ENCODE measurements at places on chromosomes 5 and 9.

GRCh38 chr9:134028076-134028475 is 2.8 kb downstream of the BRD3OS start:
- DNase-seq, result no peak

DNA sequence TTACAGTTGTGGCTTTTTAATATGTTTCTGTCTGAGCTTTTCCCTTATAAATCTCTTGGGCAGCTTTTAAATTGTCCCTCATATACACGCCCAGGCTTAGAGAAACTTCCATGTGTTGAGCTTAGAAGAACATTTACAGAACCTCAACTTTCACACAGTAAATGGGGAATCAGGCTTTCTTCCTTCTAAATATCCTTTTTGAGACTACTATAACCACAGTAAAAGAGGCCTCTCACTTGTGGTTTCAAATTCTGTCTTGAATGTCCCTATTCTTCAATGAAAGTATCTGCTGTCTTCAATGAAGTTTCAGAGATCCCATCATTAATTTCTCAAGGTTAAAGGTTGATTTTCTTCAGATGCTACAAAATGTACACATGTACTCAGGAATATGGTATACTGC is 588.6 kb upstream of the DMAC1 start:
- DNase-seq, result no peak

DNA sequence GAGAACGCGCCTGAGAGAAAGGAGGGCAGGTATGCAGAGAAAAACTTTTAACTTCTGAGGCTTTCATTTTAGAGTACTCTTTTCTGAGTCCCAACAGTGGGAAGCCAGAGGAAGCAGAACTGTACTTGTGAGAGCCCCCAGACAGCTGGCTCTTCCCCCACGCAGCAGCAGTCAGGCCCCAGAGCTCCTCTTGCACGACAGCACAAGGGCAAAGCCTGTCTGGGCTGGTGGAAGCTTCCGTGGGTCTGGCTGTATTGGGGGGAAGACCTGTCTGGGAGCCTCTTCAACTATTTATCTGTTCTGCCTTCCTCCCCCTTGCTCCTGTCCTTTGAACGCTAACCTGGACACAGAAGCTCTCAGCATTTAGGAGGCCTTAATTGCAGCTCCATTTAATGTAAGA is 68.2 kb downstream of the THBS4 start:
- DNase-seq, result no peak

DNA sequence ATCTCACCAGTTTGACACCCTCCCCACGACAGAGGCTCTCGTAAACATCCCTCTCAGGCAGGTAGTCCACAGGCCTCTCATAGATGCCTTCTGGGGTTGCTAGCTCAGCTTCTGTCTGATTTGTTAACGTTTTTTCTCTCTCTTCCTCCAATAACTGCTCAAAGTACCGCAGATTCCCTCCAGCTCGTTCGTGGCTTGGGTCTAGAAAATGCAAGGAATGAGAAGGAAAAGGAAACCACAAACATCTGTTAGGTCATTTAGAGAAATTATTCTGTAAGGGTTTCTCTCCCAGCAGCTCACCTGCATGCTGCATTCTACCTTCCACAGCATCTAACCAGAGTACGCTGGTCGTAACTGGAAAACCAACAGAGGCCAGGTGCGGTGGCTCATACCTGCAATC is 18.5 kb downstream of the P4HA2 start:
- DNase-seq, result no peak

- no peak for DNase-seq
These were observed 21.3 kb downstream of the TLR4 start for GRCh38 chr9:117725426-117725887.

DNA sequence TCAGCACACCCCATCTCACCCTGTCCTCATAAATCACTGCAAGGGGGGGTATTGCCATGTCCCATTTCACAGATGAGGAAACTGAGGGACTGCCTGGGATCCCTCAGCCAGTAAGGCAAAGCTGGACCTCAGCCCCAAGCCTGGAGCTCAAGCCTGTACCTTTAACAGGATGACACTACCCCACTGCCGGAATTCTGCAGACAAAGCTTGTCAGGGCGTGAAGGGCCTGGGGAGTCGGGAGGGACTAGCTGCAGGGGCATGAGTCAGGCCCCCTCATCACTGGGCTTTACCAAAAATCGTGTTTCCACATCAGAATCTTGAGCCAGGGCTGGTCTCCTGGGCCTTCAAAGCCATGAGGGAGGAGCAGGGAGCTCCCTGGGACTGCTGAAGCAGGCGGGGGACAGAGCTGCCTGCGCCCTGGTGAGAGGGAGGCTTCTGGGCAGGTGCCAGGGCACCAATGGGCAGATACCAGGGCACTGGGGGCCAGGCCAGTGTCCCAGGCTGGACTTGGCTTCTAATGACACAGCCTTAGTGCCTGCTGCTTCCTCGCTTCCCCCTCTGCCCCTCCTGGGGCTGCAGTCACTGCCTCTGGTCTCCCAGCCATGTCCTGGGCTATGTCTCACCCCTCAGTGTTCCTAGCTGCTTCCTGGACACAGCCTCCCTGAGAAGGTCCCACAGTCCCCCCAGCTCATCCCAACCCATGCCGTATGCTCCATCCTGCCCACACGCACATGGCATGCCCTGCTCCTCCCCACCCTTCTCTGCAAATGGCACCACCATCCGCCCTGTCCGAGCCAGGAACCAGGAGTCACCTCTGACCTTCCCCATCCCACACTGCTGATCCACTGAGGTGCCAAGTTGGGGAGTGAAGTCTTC is 80.7 kb downstream of the LMX1B start:
- no peak for DNase-seq

- DNase-seq, result no peak
These were observed 137.1 kb upstream of the BASP1 start for GRCh38 chr5:17080361-17080760.

DNA sequence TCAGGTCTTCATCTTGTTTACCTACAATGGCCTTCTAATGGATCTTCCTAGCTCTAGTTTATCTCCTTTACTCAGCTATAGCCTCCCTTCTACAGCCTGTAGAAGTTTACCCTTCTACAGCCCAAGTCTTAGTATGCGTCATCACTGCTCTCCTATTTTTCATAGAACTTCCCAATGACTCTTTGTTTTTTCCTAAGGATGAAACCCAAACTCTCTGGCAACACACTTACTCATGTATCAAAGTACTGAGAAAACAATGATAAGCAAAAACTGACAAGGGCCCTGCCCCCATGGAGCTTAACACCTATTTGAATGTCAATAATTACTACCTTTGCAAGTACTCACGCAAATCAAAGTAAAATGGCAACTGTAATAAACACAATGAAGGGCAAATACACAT is 33.7 kb downstream of the LEAP2 start:
- no peak for DNase-seq

- DNase-seq, result no peak
These were observed 3.5 kb upstream of the WDR38 start for GRCh38 chr9:124849801-124850200.

DNA sequence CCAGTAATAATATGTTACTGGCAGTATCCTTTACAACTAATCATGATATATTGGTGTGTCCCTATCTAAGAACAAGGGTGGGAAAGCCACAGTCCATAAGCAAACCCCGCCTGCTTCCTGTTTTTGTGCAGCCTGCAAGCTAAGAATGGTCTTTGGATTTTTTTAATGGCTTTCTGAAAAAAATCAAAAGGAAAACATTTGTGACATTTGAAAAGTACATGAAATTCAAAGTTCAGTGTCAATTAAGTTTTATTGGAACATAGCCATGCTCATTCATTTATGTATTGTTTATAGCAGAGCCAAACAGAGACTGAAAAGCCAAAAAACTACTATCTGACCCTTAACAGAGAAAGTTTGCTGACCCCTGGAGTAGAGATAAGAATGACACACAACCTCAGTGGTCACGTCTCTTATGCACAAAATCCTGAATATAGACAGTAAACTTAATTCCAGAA is 12.8 kb upstream of the TMEM245 start:
- DNase-seq, result no peak

- DNase-seq, result no peak
These were observed 58.5 kb upstream of the IER5L start for GRCh38 chr9:129236441-129237145.

DNA sequence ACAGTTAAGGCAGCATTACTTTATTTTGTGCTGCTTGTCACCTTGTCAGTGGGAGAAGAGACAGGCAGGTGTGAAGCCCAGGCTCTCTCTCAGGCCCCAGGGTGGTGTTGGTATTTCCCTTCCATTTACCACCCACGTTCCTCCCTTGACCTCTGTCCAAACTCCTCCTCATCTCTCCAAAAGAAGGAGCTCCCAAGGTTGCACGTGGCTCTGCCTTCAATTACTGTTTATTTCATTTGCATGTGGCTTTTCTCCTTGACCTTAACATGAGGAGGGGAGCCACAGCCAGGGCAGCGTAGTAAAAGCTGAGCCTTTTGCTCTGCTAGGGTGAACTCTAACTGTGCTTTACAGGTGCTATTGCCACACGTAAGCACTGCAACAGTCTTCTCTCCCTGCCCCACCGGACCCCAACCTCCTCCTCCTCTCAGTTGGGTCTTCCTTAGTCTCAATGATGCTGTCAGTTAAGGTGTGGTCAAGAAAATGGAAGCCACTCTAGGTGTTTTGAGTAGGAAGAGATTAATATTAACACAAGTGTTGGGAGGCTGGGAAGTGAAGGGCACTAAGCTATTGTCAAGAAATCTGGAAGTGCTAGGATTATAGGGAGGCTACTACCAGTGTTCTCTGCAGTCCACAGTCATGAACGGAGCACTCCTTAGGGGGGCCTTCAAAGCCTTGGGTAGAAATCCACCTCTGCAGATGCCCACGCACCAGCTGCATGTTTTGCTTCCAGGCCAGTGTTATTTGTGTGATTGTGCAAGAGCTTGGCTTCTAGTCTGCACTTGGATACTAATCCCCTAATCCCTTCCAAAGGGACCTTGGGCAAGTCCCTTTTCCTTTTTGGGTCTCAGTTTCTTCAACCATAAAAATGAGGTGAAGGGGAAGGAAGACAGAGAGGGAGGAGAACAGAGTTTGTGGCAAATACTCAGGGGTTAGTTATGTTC is 3.9 kb upstream of the ALDH1B1 start:
- DNase-seq, result no peak

- DNase-seq, result no peak
These were observed 693 bp downstream of the DPYSL3 start for GRCh38 chr5:147509041-147509709.

- no peak for DNase-seq
These were observed 37.5 kb downstream of the ZCCHC7 start for GRCh38 chr9:37157726-37158377.

GRCh38 chr5:171261361-171261760 is 47.7 kb upstream of the TLX3 start:
- DNase-seq, result no peak

GRCh38 chr5:158882660-158883059 is 217.1 kb downstream of the EBF1 start:
- DNase-seq, result no peak

DNA sequence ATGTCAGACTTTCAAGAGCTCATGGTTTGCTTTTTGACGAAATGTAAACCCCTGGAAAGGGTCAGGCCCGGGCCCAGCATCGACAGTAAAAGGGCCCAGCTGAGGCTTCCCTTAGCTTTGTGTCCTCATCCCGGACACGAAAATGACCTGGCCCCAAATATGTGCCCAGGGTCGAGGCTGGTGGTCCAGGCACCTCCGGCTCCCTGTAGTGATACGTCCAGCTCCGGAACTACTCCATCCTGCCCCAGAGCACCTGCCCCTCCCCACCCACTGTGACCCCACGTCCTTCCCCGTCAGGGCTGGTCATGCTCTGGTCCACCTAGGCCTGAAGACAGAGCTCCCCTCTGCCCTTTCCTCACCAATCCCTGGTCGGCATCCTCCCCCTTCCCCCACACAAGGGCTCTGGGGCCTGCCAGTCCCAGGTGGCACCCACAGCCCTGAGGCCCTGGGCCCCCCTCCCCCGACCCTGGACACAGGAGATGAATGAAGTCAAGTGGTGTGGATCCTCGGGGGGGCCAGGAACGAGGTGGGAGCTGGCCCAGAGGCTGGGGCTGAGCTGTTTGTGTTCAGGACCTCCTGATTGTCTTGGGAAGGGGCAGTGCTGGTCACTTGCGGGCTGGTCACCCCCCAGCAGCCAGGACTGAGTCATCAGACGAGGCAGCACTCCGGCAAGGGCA is 6.2 kb downstream of the OBP2A start:
- DNase-seq, result no peak

DNA sequence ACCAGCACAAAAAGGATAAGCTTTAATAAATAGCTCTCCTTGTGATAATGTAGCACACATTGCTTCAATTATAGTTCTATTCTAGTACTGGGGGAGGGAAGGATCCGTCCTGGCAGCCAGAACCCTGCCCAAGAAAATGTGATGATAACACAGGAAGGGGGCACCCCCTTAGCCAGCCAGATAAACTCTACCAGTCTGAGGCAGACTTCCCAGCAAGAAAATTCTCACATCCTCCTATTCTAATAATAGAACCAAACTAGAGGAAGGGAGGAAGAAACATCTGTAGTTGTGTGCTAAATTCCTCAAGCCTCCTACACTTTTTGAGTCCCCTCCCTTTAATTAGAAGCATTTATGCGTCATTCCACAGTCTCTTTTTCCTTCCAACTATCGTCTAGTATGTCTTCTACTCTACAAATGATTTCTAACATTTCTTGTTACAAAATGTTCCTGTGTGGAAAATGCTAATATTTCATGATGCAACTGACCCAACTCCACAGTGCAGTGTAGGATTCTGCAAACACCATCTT is 261.0 kb downstream of the SEMA5A start:
- DNase-seq, result no peak

GRCh38 chr5:133397990-133398645 is 214.2 kb downstream of the FSTL4 start:
- DNase-seq, result no peak

GRCh38 chr5:50947906-50948683 is 281.7 kb downstream of the PARP8 start:
- DNase-seq, result no peak

GRCh38 chr5:144100702-144101101 is 69.8 kb downstream of the YIPF5 start:
- no peak for DNase-seq

- no peak for DNase-seq
These were observed 181.6 kb downstream of the AP3B1 start for GRCh38 chr5:78112931-78113330.

DNA sequence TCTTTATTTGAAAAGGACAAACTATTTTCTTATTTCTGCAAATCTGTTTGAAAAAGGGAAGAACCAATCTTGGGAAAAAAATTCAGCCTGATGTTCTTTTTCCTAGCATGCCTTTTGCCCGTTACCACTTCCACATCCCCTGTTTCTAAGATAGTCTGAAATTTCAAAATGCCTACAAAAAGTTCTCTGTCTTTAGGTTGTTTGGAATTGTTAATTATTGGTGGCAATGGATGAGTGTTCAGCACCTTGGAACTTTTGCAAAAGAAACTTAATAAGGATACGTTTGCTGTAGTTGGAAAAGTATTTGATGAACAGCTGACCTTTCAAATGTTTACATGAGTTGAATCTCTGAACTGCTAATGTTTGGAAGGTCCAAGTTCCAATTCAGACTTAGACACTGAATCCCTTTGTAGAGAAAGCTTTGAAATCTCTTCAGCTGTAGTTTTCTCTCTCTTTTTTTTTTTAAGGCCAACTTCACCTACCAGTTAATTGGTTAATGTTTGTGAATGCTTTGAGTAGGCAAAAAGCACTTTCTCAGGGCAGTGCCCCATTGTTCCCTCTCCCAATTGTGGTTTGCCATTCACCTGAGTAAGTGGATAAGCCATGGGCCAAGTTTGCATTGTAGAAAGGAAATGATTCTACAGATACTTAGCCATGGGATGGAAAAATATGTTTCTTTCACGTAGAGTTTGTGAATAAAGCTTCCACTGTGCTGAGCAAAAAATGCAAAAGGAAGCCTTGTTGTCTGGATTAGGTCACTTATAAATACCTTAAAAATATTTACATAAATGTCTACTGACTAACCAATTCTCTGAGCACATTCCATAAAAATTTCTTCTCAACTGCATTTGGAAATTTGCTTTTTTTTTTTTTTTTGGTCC is 156.4 kb upstream of the ELL2 start:
- no peak for DNase-seq

GRCh38 chr5:136686192-136686872 is 321.0 kb upstream of the TRPC7 start:
- no peak for DNase-seq

All from activated CD8-positive, alpha-beta memory T cell treated with anti-CD3 and anti-CD28 coated beads for 1 hour (primary cell).